ENCODE measurements at places on chromosomes 16 and 17.
A peak's percentile ranks its signal among the peaks of the same experiment; 100 is the strongest.

DNA sequence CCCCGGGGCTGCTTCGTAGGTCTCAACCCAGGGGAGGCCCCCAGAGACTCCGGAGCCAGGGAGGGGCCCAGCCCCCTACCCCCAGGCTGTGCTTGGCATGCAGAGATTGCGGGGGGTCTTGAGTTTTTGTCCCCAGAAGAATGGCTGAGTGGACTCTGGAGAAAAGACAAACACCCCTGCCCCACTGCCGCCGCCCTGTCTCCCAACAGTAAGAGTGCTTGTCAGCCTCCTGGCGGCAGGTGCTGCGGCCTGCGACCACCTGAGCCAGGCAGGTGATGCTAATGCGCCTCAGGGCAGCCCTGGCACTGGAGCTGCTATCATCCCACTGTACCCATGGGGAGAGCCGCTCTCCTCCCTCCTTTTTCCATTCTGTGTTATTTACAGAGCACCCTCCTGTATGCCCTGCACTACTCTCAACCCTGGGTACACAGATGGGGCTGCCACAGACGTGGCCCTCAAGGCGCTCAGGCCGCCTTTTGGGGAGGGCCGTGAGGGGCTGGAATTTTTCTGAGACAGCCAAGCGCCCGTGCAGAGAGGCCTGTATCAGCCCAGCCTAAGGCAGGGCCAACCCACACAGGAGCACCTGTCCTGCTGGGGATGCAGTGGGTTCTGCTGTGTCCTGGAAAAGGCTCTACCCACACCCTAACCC, 2.6 kb upstream of the IL17C start:
- DNase-seq: no peak

DNA sequence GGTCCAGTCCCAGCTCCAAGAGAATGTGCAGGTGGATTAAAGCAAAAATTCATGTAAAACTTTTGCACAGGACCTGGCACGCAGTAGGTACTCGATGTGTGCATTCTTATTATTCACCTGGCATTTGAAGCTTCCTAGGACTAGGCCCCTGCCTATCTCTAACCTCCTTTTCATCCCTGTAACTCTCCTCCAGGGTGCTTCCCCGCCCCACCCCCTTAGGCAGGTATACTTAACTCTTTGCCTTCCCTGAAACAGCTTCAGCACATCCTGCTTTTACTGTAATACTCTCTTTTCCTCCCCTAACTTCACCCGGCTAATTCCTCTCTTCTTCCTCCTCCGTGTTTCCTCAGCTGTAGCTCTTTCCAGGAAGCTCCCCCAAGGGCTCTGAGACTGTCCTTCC, 54.8 kb downstream of the CDK5R1 start:
- no peak for DNase-seq

DNA sequence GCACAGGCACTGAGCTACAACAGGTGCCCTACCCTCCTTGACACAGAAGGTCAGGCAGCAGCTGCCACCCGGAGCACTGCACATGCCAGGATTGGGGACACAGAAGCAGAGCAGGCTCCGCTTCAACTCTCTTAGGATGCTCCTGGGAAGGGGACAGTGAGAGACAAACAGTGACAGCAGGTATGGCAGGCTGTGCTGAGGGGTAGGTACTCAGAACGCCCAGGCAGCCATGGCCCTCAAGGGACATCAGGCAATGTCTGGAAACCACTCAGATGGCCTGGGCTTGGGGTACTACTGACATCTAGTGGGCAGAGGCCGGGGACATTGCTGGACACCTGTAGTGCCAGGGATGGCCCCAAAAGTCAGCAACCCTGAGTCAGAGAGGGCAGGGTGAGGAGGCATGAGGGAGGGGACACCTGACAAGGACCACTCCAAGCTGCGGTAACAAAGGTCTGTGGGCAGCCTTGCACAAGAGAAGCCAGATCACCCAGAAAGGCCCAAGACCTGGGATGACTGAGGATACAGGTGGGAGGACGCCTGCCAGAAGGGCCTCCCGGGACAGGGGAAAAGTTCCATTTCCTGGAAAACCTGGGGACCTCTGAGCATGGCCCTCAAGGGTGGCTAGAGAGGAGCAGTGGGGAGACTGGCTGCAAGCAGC, 21.2 kb downstream of the PEMT start:
- DNase-seq: peak; percentile 75

GRCh38 chr17:78219396-78220150, 5.5 kb downstream of the BIRC5 start:
- peak; percentile 52 for DNase-seq

GRCh38 chr16:80931801-80932707, 74.6 kb downstream of the CMC2 start:
- peak; percentile 80 for DNase-seq

GRCh38 chr17:56737421-56738161, 96.1 kb downstream of the C17orf67 start:
- no peak for DNase-seq

- no peak for DNase-seq
Measured at GRCh38 chr17:17400566-17401184, 76.1 kb upstream of the MED9 start.
